Nucleus accumbens (tissue), 56 donors: ENCODE measurements at places on chromosomes 3 and 15.

DNA sequence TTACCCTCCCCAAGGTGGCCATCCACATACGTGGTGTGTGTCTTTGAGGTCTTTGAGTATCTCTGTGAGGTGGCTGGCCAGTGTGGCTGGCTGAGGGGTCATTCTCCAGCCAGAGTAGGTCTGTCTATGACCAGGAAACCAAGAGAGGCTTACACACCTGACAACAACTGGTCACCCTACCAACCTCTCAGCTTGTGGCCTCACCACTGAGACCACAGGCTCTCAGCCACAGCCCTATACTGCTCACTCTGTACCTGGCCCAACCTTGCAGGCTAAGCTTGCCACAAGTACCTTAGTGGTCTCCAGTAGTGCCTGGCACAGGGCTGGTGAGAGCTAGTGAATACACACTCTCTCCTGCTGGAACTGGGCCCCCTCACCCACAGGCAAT is 5.1 kb downstream of the HEMK1 start:
- no peak for DNase-seq

- DNase-seq = no peak
Measured at GRCh38 chr3:42685363-42685881, at the start of gene KLHL40. TSS of gene KLHL40 (plus strand) at chr3:42685537. CDS start at chr3:42685619, 82 bp downstream.

DNA sequence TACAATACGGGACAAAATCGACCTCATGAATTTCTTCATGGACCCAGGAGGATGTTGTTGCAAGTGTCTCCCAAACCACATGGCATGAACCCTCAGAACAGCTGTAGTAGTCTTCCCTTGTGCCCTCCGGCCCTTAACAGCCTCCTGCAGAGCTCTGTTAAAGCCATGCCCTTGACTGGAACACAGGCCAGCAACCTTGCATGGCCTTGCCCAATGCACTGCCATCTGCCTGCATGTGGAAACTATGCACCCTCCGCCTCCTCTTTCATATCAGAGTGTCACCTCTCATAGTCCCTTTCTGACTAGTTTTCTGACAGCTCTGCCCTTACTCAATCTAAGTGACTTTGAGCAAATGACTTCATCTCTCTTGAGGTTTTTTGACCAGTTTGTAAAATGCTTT is 39.4 kb upstream of the TRIM71 start:
- no peak for DNase-seq

DNA sequence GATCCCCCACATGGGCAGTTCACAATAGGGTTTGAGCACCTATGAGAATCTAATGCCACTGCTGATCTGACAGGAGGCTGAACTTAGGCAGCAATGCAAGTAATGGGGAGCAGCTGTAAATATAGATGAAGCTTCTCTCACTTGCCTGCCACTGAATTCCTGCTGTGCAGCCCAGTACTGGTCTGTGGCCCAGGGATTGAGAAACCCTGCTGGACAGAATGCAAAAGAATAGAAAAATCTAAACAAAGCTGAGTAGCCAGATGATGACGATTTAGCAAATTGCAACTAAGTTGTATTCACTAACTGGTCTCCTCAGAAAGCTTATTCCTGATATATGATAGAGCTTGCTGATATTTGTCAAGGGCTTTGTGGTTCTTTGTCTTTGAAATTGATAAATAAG is 34.3 kb upstream of the APH1B start:
- DNase-seq = no peak

DNA sequence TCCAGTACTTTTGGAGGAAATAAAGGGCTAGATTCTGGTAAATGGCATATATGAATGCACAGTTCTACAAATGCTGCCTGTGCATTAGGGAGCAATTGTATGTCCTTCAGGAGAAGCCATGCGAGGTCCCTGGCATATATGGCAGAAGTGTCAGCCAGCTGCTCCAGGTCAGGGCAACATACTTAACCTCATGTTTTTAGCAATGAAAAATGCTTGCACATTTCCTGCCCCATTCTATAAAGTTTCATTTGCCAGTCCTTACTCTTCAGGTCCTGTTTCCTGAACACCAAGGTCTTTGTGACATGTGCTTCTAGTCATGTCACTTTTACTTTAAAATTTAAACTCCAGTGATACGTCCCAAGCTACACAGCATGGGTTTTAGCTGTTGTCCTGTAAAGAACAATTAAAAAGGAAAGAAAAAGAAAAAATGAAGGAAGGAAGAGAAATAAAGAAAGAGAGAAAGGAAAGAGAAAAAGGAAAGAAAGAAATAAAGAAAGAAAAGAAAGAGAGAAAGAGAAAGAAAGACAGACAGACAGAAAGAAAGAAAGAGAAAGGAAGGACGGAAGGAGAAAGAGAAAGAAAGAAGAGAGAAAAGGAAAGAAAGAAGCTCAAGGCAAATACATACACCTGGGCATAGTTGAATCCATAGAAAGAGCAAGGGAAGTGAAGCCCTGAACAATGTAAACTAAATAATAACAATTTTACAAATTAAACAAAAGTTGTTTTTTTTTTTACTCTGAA is 20.1 kb upstream of the PTX3 start:
- no peak for DNase-seq

- DNase-seq = no peak
Measured at GRCh38 chr3:46283881-46284450, 41.7 kb downstream of the CCR3 start.

DNA sequence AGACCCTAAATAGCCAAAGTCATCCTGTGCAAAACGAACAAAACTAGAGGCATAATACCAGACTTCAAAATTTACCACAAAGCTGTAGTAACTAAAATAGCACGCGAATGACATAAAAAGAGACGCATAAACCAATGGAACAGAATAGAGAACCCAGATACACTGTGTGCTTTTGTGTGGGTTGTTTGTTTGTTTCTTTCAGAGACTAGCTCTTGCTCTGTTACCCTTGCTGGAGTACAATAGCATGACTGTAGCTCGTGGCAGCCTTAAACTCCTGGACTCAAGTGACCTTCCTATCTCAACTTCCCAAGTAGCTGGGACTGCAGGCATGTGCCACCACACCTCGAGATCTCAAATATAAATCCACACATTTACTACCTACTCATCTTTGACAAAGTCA is 1314.6 kb upstream of the GBE1 start:
- no peak for DNase-seq

DNA sequence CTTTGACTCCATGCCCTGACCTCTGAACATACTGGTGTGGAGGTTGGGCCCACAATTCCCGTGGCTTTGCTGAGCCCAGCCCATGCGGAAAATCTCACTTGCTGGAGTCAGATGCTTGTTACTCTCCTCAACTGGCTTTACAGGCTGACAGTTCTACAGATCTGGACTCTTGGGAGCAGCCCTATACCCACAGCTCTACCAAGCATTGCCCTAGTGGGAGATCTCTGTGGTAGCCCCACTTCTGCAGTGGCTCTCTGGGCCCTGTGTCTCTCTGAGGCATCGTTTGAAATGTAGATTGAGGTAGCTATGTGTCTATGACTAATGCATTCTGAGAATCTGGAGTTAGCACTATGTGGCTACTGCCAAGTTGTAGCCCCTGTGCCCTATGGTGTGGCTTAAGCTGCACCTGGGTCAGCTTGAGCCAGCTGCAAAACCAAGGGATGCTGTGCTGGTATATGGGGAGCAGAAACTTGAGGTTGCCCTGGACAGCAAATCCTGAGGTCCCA is 625.8 kb upstream of the ALCAM start:
- DNase-seq = no peak

DNA sequence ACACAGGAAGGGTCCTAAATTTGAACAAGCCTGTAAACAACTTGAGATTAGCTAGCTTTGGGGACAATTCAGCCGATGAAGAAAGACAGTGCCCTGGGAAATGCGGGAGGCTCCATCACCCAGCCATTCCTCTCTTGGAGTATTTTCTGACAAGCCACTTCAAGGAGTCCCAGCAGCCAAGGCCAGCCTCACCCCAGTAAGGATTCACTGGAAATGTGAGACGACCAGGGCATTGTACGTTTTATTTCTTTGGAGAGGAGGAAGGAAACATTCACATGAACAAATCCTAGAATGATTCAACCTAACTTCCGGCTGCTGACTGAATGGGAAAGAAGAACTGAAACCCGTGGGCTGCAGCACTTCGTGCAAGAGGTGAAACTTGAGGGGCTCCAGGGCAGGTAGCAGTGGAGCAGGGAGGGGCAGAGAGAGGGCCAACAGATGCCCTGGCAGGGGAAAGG is 116.4 kb upstream of the ARHGEF3 start:
- DNase-seq = no peak

DNA sequence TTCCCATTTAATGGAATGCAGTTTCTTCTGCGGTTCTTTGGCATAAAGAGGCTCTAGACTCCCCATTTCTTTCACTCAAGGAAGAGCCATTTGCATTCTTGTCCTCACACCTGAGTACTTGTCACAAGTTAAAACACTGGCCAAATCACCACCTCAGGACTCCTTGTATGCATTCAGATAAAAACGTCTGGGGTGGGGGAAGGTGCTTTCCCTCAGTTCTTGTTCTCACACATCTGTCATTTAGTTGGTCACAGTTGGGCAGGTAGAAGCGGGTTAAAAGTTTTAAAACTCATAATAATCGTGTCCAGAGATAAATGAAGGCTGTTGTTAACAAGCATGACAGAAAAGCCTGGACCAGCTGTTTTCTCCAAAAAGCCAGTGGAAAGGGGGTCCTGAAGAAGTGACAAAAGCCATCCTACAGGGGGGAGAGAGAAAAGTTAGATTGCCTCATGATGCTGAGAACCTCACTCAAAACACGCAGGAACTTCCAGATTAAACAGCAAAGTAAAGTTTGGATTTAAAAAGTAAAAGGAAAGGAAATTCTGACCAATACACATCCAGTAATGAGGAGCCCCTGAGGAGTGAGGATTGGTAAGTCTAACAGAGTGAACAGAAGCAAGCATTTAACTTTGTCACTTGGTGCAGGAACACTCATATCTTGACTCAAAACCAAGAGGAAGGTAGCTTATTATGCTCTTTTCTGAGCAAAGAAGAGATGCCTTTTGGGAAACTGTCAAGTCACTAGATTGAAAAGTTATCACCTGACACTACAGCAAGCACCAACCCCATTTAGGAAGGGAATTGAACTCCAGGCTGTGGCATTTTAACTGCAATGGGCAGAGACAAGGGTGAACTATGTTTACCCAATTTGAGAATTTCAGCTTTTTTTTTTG is 2.8 kb downstream of the BCL2L10 start:
- DNase-seq = no peak

DNA sequence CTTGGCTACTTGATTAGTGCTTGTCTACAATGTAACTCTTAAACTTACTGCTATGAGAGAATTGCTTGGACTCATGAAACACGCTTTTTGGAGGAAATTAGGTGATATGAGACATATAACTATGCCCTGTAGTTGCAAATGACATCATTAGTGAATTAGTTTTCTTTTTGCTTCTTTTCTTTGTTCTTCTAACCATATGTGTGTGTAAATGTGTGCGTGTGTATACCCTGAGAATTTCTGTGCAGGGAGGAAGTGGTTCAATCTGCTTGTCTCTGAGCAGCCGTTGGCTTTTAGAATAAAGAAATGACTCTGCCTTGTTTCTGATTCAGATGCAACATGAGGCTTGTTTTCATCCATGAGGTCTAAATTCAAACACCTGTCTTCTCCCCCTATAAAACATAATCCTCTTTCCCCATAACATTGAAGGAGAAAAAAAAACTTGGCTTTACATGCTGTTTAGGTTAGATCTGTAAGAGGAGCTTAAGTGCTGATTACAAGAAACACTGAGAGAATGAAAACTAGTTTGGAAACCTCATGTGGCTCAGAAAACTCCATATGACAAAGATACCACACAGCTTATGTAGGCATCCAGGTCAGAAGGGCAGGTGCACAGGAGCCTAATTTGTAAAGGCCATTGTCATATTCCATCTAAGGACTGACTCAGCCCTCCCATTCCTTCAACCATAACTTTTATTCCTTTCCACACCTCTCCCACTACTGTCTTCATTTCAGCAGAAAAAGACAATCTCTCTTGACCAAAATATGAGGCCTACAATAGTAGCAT is 30.5 kb upstream of the BLM start:
- DNase-seq = no peak

DNA sequence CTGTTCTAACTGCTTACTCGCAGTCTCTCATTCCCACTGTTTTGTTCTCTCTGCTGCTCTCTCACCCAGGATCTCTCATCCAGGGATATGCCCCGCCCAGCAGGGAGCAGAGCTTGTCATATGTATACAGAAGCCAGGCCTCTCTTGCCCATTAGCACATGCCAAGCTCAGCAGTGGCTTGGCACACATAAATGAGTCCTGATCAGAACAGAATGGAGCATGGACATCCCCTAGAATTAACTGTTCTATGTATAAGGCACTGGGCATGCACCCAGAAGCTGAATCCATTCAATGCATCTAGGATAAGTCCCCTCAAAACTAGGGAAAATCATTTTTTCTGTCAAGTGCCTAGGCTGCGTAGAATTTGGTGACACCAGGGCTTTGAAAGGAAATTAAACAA is 61.6 kb downstream of the IGSF11 start:
- DNase-seq = peak; percentile 43

DNA sequence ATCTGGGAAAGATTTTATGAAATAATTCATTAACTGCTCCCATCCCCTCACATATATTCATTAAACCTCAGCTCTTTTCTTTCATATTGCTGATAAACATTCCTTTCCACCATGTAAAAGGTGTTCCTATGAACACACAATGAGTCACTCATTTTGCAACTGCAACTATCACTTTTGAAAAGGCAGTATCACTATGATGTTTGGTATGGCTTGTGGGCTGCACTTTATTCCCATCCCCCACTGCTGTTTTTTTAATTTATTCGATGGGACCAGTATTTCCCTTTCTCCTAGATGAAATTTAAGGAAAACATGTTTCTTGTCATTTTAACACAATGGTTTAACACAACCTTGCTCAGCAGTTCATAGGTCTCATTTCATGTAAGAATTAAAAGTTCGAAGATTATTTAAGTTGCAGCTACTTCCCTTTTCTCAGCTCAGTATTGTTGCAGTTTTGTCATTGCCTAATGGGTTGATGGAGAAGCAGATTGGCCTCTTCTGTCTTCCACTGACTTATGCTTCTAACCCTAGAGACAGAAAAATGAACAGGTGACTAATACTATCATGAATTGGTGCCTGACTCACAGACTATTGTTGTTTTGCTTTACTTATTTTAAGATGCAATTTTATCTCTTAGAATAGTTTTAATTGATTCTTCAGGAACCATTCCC is 280.3 kb downstream of the ZPLD1 start:
- no peak for DNase-seq

DNA sequence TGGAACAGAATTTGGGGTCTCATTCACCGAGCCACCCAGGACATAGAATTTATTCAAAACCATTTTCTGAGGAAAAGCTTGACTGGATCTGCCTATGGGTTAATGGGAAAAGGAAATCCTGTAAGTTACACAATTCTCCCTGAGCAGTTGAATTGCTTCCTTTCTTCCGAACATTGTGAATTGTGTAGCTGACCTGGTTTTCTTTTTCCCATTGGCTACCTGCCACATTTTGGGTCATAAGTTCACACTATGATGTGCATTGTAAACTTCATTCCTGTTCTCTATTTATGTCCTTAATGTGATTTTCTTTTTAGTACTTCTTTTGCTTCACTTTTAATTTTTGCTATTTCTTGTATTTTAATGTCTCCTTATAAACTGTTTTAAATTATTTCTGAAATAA is 386.0 kb upstream of the LRRC3B start:
- no peak for DNase-seq

GRCh38 chr15:31782016-31782783 is 248.1 kb upstream of the CHRNA7 start:
- no peak for DNase-seq

- DNase-seq = no peak
Measured at GRCh38 chr15:34625007-34625406, 41.6 kb upstream of the GOLGA8B start.

- DNase-seq = no peak
Measured at GRCh38 chr15:69236505-69236904, 62.2 kb upstream of the PAQR5 start.

GRCh38 chr3:9296241-9296640 is 46.8 kb upstream of the SRGAP3 start:
- DNase-seq = no peak

- no peak for DNase-seq
Measured at GRCh38 chr15:72423256-72423655, 25.2 kb downstream of the TMEM202 start.
